ENCODE measurements at places on chromosomes 12 and 14. TPM values are rescaled to one million over a fixed set of nuclear protein-coding genes. Genes with fewer than 3 reads are reported as not detected.
A peak's percentile ranks its signal among the peaks of the same experiment; 100 is the strongest.

The LTB4R2 gene
- polyA plus RNA-seq = not detected

The GNPNAT1 gene
- 7.6 TPM for polyA plus RNA-seq

The GNB3 gene
- 2.8 TPM for polyA plus RNA-seq

- H3K4me3 ChIP-seq = peak overlapping the region; percentile 92
- peaks cover 8% of the 10 kb centered on the region for H3K36me3 ChIP-seq
- peak overlapping the region; percentile 98 for H3K27ac ChIP-seq
- H3K4me1 ChIP-seq = peaks cover 44% of the 10 kb centered on the region
- peak; percentile 94 for DNase-seq
These were observed 2.4 kb upstream of the NAB2 start for GRCh38 chr12:57086493-57087009.

GRCh38 chr14:75578786-75579337 is 442 bp downstream of the FLVCR2 start:
- no peaks in the 10 kb centered on the region for H3K36me3 ChIP-seq
- H3K27ac ChIP-seq = peak overlapping the region; percentile 52
- H3K27me3 ChIP-seq = no peaks in the 10 kb centered on the region
- peaks cover 36% of the 10 kb centered on the region for H3K4me1 ChIP-seq
- DNase-seq = no peak

Measured in stomach (tissue), 19 donors.